ENCODE measurements at places on chromosomes 4 and X.

DNA sequence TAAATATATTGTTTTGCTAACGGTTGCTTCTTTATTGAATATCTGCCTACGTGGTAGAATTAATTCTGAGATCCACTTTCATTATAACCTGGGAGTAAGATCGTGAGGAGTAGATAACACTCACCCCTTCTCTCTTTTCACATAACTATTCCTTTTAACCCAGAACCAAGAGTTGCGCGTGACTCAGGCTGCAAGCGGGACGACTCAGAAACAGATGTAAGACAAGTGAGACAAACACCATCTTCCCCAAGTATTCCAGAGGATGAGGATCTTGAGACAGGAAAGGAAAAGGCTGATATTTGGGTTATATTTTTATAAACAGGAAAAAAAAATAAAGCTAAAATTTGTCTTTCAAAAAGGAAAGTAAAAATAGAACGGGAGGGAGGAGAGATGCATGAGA is 318.8 kb upstream of the NOCT start:
- no peak for DNase-seq

DNA sequence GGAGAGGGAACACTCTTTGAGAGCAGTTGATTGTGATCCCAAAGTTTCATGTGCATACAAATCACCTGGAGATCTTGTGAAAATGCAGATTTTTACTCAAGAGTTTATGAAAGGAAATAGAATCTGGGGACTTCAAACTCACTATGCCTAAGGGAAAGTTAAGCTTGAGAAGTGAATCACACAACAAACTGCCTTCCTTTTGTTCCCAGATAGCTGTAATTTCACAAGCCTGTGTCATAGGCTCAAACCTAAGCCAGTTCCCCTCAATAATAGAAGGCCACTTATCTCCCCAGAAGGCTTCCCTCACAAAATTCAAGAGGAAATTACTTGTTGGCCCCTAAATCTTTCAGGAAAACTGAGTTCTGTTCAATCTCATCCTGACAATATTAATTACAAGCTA is 132.8 kb upstream of the MAGEB16 start:
- DNase-seq, result no peak

DNA sequence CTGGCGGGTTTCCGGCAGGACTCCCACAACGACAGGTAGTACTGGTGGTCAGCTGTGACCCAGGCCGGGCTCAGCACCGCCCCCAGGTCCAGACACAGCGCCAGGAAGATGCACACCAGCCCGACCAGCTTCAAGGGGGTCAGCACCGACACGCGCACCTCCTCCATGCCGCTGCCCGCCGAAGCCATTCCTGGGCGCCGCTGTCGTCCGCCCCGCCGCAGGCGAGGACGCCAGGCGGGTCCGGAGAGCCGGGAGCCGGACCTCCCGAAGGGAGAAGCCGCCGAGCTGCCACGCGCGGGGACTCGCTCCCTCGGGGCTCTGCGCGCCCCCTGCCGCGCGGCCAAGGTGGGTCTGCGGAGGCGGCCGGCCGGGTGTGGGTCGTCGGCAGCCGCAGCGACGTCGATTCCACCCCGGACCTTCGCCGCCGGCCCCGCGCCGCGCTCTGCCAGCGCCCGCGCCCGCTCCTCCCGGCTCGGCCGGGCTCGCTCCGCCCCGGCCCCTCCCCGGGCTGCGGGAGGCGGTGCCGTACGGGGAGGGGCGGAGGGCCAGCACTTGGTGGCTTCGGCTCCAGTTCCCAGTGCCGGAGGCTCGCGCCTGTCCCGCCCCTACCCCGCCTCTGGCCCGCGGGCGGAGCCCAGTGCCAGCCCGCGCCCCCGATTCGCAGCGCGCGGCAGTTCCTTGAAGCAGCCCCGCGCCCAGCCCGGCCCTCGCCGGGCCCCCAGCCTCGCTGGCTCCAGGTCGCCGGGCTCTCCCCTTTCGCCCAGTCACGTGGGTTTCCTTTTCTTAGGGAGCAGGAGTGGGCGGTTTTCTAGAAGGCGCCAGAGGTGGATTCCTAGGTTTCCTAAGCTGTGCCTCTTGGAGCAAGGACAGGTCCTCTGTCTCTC is at the start of gene TMEM47:
TMEM47 (minus strand) TSS at position 444 of the 884 bp plus-strand sequence; CDS start at position 188, 256 bp downstream.
- DNase-seq, result peak; percentile 69

GRCh38 chr4:29861307-29861706 is 858.9 kb upstream of the PCDH7 start:
- no peak for DNase-seq

DNA sequence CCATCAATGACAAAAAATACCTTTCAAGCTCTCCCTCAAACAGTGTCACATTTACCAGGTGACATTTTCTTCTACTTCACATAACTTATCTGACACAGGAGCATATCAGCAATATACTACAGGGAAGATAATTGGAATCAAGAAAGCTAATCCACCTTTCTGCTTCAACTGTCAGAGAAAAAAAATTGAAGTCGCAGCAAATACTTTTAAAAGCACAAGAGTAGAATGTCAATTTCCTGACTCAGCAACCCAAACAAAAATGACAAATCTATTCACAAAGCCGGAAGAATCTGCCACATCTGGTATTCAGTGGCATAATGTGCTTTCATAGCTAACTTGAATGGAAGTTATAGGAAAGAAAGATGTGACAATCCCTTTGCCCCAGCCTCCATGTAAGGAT is 36.7 kb downstream of the AGA start:
- no peak for DNase-seq

- no peak for DNase-seq
Measured at GRCh38 chr4:87843936-87844335, 11.2 kb downstream of the MEPE start.

DNA sequence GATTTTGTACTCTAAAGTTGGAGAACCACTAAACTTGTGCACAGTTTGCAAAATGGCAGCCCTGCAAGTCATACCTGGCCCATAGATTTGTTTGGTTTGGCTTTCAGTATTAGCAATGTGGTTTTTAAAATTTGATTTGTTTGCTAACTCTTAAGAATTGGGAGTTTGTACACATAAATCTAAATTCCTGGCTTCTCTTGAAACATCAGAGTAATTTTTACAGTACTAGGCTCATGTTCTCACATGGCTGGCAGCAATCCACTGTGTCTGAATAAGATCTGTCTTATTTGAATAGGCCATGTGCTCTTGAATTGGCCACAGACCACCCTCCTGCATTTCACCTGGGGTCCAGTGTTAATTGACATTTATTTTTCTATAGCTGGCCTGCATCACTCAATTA is 21.3 kb downstream of the DIAPH2 start:
- DNase-seq, result no peak

GRCh38 chr4:155543126-155543765 is 123.4 kb upstream of the GUCY1A1 start:
- DNase-seq, result no peak

GRCh38 chr4:128061566-128062536 is 739 bp downstream of the LARP1B start:
- no peak for DNase-seq

GRCh38 chrX:12814420-12814819 is 23.2 kb downstream of the PRPS2 start:
- DNase-seq, result no peak

DNA sequence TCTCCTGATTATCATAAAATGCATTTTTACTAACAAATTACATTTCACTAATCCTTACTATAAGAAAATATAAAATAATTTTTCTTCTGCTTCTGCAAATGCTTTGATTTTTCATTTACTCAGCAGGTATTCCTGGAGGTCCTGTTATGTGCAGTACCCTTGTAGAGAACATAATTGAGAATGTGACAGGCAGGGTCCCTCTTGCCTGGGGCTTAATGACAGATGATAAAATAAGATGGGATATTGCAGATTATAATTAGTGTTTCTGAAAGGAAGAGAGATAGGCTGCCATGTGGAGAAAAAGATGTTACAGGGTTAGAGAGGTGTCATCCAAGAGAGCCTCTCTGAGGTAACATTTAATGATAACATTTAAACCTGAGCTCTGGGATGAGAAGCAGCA is 128.9 kb downstream of the MAD2L1 start:
- no peak for DNase-seq

DNA sequence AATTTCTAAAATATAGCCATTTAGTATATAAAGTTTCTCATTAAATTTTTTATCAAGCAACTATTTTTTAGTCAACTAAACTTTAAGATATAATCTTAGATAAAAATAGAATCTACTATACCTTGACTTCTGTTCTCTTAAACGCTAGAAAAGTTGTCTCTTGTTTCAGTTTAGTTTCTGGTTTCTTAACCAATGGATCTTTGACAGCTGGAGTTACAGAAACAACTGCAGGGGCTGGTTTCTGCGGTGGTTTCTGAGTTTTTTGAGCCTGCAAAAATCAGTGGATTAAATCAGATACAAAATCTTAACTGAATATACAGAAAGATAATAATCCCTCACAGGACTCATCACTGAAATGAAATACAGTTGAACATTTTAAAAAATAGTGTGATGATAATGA is 21.9 kb downstream of the INTS12 start:
- no peak for DNase-seq

- no peak for DNase-seq
Measured at GRCh38 chrX:120022763-120023162, 54.7 kb downstream of the RHOXF2B start.

GRCh38 chr4:56323327-56323726 is 64.0 kb downstream of the AASDH start:
- DNase-seq, result no peak

GRCh38 chr4:72376901-72377300 is 192.1 kb downstream of the ADAMTS3 start:
- DNase-seq, result no peak

- no peak for DNase-seq
Measured at GRCh38 chr4:78292856-78293255, 235.7 kb downstream of the FRAS1 start.

- no peak for DNase-seq
Measured at GRCh38 chr4:67700116-67700737, 728 bp downstream of the UBA6 start.

DNA sequence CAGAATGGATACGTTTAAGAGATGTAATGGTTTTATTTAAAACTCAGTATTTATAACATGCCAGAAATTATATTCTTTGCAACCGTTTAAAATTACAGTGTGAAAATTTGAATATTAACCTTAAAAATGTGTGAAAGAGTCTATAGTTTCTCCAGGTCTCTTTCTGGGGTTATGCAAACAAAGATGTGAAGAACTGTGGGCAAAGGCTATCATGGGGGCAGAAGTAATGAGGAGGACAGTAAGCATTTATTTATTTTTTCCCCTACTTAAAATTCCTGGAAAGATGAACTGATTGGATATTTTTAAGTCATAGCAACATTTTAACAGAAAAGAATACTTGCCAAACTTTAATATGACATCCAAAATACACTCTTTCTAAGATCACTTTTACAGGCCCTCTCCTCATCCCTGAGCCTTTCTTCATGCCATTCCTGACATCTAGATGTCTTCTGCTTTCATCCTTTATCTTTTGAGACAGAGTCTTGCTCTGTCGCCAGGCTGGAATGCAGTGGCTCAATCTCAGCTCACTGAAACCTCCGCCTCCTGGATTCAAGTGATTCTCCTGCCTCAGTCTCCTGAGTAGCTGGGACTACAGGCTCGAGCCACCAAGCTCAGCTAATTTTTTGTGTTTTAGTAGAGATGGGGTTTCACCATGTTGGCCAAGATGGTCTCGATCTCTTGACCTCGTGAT is 46.1 kb downstream of the TMEM131L start:
- DNase-seq, result no peak

DNA sequence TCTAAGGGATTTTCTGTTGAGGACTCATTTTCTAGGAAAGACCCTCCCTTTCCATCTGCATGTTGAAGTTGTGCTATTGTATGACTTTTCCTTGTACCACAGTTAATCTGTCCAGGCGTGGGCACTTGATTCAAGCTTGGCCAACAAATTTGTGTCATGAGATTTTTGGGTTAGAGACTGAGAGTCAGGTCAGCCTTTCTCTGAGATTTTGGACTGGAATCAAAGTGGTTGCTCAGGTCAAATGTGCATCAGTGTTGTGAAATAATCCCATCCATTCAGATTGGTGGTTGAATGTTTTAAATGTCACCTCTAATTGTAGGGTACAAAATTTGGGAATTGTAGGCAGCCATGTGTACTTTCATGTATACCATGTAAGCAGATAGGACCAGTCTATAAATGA is 545.2 kb upstream of the IGFBP7 start:
- DNase-seq, result no peak

DNA sequence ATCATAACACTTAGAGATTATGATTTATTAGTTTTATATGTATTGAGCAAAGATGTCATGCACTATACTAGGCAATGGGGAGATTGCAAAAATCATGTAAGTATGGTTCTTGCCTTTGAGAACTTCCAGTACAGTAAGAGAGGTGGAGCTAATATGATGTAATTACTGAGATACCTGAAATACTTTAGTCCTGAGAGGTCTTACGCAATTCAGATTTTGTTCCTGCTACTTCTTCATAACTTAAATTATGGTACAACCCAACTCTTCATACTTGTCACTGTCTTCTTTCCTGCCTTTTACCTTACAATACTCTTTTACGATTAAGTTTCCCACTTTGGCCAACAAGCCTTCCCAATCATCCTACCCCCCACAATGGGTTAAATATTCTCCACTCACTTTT is 564.2 kb upstream of the PITX2 start:
- no peak for DNase-seq

DNA sequence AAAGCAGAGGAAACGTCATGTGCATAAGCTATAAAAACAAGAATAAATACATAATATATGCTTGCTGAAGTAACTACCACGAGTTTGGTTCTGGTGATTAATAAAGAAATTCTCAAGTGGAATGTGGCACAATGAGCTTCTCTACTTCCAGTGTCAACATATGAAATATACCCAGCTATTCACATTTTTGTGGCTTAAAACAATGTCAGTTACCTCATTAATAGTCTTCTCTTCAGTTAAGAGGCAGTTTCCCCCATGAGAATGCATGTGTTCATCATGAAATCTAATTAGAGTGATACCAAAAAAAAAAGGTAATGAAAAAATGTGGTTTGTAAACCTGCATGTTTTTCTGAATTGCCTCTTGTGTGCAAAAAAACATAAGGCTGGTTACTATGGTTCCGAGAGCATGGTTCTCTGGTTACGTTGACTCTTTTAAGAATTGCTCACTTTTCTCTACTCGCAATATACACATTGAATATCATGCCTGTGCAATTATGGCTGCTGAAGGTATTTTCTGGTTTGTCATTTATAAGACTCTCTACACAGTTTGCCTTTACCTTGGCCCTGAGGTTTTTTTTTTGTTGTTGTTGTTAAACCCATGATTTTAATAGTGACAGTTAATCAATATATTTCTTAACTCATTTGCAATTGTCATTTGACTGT is 108.2 kb downstream of the PCDH7 start:
- no peak for DNase-seq

DNA sequence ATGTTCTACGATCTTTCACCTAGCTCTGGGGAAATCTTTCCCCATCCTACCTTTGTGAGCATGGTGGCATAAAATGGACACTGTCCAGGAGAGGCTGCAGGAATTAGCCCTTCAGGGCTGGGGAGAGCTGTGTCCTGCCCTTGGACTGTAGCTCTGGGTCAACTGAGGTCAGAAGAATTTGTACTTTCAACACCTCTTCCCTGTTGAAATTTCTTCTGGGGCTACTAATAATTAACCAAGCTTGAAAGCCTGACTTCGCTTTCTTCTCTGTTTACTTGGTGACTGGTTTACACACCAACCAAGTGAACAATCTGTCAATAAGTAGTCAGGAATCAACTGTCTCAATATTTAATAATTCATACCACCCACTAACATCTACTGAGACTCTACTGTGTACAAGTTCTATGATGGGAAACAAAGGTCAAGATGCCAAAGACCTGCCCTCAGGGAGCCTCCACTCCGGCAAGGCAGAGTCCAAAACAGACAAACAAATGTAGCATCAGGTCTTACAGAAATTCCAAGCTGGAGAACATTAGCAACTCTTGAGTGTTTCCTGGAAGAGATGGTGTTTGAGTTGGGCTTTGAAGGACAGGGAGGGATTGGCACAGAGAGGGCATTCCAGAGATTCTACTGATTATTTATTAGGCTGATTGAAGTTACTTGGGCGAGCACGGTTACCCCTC is 113.1 kb downstream of the ENPP6 start:
- no peak for DNase-seq
